ENCODE measurements at places on chromosomes 3 and 15.

DNA sequence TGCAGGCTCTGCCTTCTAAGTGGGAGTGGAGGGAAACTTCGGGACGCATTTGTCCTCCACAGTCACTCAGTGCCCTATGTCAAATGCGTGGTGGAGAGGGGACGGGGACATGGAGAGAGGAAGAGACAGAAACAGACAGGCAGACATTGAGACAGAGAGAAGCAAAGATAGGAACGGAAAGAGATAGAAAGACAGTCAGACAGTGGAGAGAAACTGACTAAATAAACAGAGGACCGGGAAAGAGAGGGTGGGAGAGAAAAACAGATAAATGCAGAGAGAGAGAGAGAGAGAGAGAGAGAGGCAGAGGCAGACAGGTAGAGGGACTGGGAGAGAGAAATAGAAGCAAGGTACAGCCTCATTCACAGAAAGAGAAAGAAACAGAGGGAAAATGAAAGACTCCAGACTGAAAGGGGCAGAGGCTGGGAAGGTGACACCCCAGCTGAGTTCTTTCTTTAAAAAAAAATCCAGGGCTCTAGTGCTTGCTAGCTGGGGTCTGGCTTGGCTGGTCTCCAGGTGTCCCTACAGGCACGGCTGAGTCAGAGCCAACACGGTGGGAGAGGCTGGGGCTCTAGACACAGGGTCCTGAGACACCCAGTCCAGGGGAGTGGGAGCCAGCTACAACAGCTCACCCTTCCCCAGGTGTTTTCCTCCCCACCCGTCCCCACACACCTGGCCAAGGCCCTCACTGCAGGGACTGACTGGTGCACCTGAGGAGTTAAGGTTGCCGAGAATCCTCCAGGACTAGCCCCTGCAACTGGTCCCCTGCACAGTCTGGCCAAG lies 506.1 kb upstream of the PROK2 start:
- DNase-seq: no peak

GRCh38 chr3:4504340-4505261 lies 11.5 kb downstream of the ITPR1 start:
- no peak for DNase-seq

GRCh38 chr3:186511245-186511644 lies 32.9 kb downstream of the CRYGS start:
- no peak for DNase-seq

DNA sequence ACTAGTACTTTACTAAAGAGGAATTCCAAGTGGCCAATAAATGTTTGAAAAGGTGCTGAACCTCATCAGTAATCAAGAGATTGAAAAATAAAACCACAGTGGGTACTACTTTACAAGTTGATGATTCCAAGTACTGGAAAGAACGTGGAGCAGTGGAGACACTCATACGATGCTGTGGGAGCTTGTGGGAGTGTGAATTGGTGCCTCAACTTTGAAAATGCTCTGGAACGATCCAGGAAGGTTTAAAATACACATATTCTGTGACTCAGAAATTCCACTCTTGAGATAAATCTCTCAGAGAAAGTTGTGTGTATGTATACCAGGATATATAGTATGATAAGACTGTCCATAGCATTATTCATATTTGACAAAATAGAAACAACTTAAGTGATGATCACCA lies 9.3 kb downstream of the LRCH3 start:
- DNase-seq: no peak

- no peak for DNase-seq
These were observed 435.0 kb upstream of the ATP10A start for GRCh38 chr15:26298010-26298658.

- peak; percentile 95 for DNase-seq
These were observed 61.0 kb downstream of the IQSEC1 start for GRCh38 chr3:13012221-13012691.

- DNase-seq: no peak
These were observed 42.6 kb downstream of the HCN4 start for GRCh38 chr15:73326157-73326556.

DNA sequence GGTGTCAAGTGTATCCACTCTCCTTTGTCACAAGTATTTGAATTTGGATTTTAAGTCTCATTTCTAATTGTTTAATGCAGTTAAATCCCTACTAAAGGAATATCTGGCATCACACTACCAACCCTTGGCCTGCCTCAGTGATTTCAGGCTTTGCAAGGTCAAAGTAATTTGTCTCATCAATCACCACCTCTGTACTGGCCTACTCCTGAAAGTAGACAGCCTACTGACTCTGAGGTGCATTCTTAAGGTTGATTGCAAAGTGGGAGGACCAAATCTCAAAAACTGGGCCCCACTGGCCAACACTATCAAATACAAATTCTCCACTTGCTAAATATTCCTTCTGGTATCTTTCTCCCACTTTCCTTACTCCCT lies 851 bp upstream of the TEX55 start:
- DNase-seq: no peak

DNA sequence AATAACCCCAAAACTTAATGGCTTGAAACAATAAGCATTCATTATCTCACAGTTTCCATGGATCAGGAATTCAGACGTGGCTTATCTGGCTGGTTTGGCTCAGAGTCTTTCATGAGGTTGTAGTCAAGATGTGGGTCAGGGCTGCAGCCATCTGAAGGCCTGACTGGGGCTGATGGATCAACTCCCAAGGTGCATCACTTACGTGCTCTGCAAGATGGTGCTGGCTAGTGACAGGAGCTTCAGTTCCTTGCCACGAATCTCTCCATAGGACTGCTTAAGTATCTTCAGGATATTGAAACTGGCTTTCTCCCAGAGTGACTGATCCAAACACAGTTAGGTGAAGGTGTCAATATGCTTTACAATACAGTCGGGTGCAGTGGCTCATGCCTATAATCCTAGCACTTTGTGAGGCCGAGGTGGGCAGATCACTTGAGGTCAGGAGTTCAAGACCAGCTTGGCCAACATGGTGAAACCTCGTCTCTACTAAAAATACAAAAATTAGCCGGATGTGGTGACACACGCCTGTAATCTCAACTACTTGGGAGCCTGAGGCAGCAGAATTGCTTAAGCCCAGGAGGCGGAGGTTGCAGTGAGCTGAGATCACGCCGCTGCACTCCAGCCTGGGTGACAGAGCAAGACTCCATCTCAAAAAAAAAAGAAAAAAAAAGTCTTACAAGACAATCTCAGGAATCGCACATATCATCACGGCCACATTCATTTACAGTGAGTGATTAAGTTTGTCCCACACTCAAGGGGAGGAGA lies 28.5 kb upstream of the PTPRG start:
- DNase-seq: no peak

- no peak for DNase-seq
These were observed 8.8 kb downstream of the BCL2A1 start for GRCh38 chr15:79962178-79962577.

GRCh38 chr15:98744506-98744905 lies 96.2 kb downstream of the IGF1R start:
- no peak for DNase-seq

DNA sequence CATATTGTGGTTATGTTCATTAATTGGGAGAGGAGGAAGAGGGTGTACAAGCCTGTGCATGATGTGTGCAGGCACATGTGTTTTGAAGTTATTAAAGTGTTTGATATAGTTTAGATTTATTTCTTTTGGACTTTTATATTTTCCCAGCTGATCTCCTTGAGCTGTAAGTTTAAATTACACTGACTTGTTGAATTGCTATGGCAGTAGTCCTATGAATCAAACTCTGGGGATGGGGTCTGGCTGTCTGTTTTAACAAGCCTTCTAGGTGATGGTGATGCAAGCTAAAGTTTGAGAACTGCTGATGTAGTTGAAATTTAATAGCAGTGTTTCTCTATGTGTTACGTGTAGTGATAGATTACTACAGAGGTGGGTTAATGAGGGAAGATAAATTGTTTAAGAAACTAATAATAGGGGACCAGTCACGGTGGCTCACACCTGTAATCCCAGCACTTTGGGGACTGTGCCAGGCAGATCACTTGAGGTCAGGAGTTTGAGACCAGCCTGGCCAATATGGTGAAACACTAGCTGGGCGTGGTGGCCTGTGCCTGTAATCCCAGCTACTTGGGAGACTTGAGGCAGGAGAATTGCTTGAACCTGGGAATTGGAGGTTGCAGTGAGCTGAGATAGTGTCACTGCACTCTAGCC lies 7.0 kb downstream of the ARIH1 start:
- DNase-seq: no peak

DNA sequence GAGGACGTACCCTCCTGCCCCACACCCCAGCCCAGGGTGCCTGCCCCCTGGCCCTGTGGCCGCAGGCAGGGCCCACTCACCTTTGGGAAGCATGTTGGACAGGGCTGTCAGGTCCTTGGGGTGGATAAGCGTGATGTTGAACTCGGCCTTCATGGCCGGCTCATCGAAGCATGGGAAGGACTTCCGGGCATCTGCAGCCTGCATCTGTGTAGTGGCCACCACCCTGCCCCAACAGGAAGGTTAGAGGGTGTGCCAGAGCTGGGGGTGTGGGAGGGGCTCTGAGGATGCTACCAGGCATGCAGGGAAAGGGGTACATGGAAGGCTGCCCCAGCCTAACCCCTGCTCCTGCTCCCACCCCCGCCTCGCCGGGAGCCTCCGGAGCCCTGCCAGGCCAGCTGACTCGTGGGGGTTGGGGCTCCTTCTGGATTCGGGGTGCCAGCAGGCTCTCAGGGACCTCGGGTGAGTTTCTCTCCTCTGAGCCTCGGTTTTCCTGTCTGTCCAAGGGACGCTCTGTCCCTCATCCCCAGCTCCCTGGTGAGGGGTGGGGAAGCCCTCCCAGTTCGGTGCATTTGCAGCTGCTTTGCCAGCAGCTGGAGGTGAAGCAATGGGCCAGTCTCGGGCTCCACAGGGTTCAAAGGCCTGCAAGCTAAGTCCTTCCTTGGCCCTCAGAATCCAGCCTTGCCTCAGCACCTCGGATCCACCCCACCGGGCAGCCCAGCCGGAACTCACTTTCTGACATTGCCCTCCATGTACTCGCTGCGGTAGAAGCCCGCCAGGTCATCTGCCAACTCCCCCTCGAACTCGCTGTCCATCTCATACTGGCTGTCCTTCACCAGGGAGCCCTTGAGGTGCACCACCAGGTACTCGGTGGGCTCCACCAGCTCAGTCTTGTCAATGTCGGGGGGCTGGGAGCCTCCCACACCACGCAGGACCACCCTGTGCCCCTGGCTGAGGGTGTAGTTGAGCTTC lies 9.1 kb downstream of the ANPEP start:
- DNase-seq: no peak

DNA sequence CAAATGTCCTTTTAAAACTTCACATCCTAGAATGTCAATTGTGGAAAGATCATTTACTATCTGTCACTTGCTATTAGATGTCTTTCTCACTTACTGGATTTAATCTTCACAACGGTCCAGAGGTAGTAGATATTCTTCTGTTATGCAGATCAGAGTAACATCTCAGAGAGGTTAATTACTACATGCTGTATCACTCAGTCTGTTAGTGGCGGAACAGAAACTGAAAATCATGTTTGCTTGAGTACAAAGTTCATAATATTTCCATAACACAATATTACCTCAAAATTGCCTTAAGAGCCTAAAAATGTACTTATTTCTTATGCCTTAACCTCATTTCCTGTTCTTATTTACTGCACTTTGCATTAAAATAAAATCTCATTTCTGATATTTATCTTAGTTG lies 28.6 kb upstream of the GPR149 start:
- DNase-seq: no peak

DNA sequence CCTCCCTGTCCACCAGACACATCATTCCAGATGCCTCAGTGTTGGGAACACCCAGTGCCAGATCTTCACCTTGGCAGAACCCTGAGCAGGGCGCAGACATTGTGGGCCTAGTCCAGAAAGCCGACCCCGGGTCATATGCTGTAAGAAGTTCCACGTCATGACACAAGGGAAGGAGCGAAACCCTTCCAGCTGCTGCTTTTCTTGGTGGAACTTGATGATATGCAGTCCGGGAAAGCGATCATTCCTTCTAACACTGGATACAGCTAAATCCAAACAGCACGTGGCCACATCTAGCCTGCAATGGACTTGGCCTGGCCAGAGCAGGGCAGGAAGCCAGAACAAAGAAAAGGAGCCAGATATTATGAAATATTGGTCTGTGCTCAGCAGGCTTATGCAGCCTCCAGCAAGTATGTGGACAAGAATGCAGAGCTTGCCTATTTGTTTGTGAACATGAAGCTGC lies 22.0 kb downstream of the GASK1A start:
- DNase-seq: no peak

DNA sequence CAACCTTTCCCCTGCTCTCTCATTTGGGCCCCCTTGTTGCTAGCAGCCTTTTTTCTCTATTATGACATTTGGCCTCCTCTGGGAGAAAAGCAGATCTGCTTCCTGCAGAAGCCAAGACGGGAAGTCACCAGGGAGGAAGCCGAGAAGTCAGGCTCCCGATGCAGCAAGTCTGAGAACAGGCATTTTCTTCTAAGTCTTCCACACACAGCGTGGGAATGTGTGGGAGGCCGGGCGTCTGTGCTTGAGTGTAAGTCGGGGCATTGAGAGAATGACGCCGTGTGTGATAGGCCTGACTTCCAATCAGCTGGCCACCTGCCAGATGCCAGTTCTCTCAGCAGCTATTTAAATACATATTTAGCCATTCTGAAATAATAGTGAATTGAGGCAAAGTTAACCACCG lies 75.8 kb upstream of the FAM98B start:
- no peak for DNase-seq
